ENCODE measurements at places on chromosomes 1 and 21. TPM values are rescaled to one million over a fixed set of nuclear protein-coding genes. Genes with fewer than 3 reads are reported as not detected.

The ANGPTL3 gene
- total RNA-seq: not detected

The MPZ gene
- total RNA-seq: 0.49 TPM

The FCRL6 gene
- 0.25 TPM for total RNA-seq

The FCGR3B gene
- 0.25 TPM for total RNA-seq

The DPH5 gene
- 19.4 TPM for total RNA-seq

The LRRC53 gene
- total RNA-seq: under 0.01 TPM

The TBCE gene
- total RNA-seq: 29.0 TPM

The MTHFR gene
- 20.7 TPM for total RNA-seq

The RYR2 gene
- total RNA-seq: 23.8 TPM

The SYCP1 gene
- not detected for total RNA-seq

The LCE3E gene
- not detected for total RNA-seq

The HPDL gene
- total RNA-seq: 1.7 TPM

The TSACC gene
- not detected for total RNA-seq

The BCAR3 gene
- total RNA-seq: 4.2 TPM

The KIF26B gene
- total RNA-seq: 19.7 TPM

The UTS2 gene
- not detected for total RNA-seq

The TEDDM1 gene
- total RNA-seq: not detected

The NUF2 gene
- total RNA-seq: 4.4 TPM

The GGPS1 gene
- 22.1 TPM for total RNA-seq

The ASCL5 gene
- not detected for total RNA-seq

The FAM167B gene
- 0.74 TPM for total RNA-seq

The OPRD1 gene
- total RNA-seq: 0.25 TPM

The TMEM61 gene
- not detected for total RNA-seq

The SPATA45 gene
- total RNA-seq: 0.49 TPM

The ACKR1 gene
- total RNA-seq: 2.5 TPM

The C4BPB gene
- not detected for total RNA-seq

Measured in temporal lobe (tissue), 4 donors.